ENCODE measurements at places on chromosomes 12 and 14.

- DNase-seq: no peak
Observed at GRCh38 chr14:65461730-65462129, 49.2 kb downstream of the FUT8 start.

GRCh38 chr14:95265106-95266094 is 54.3 kb downstream of the CLMN start:
- DNase-seq: peak; percentile 60

DNA sequence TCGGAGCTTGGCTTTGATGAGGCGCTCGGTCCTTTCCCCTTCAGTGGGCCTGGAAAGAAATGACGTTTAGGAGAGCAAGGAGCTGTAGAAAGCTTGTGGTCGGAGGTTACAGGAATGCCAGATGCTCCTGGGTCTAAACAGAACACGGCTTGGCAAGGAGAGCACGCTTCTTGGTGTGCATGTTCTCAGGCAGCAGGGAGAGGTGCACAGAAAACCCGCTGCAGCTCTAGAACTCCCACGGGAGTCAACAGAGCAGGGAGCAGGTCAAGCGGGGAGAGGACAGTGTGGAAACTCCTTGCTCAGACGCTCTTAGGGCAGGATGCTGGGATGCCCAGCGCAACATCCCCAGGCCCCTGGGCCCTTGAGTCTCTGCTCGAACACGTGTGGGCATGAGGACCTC is 51.0 kb downstream of the SSH1 start:
- no peak for DNase-seq

GRCh38 chr14:105325303-105325702 is 10.8 kb downstream of the PACS2 start:
- DNase-seq: no peak

- no peak for DNase-seq
Observed at GRCh38 chr12:115257791-115258190, 573.8 kb upstream of the TBX3 start.
